ENCODE measurements at places on chromosomes 4 and X. TPM values are rescaled to one million over a fixed set of nuclear protein-coding genes. Genes with fewer than 3 reads are reported as not detected.

Gene HSD17B11
- 25.1 TPM for total RNA-seq

DNA sequence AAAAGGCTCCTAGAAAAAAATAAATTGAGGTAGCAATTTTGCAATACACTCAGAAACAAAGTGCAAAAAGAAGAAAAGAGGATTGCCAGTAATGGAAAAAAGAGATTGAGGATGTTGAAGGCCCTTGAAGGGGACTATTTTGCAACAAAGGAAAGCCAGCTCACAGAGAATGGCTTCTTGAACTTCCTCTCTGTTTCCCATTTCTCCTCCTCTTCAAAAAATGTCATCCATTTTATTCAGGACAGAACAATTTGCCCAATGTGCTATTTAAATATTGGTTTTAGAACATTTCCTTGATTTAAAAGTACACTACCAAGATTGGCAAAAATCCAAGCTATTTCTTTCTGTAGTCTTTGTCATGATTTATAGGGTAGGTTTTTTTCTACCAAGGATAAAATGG, 60.2 kb downstream of the GASK1B start:
- no peak for DNase-seq

DNA sequence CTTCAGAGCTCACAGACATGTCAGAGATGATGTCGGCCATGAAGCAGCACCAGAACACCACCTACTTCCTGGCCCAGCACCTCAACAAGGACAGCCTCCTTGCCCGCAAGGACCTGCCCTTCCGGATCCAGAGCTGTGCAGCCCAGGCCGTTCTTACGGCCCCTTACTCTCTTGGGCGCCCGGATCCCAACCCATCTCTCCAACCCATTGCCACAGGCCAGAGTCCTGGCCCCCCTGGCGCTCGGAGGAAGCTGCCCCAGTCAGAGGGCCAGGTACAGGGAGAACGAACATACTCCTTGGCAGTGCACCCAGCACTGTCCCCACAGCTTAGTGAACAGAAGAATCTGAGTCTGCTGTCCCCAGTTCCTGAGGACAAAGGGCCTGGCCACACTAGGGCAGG, 27.9 kb upstream of the PRPS1 start:
- DNase-seq: no peak

Gene ABCG2
- 12.7 TPM for total RNA-seq

Gene RUFY3
- total RNA-seq: 306 TPM

GRCh38 chr4:176758731-176759130, 34.0 kb downstream of the VEGFC start:
- DNase-seq: no peak

- DNase-seq: no peak
Measured at GRCh38 chr4:73929278-73929677, 52.5 kb downstream of the PF4 start.

Data from cerebellum (tissue), 4 donors.